CD8-positive, alpha-beta memory T cell (primary cell): ENCODE measurements at places on chromosomes 4 and X.

- no peak for DNase-seq
Observed at GRCh38 chr4:95249426-95250021, 299.2 kb downstream of the UNC5C start.

- no peak for DNase-seq
Observed at GRCh38 chr4:81605271-81605670, 133.6 kb upstream of the RASGEF1B start.

- DNase-seq = no peak
Observed at GRCh38 chr4:97720869-97721432, 422.3 kb downstream of the STPG2 start.

DNA sequence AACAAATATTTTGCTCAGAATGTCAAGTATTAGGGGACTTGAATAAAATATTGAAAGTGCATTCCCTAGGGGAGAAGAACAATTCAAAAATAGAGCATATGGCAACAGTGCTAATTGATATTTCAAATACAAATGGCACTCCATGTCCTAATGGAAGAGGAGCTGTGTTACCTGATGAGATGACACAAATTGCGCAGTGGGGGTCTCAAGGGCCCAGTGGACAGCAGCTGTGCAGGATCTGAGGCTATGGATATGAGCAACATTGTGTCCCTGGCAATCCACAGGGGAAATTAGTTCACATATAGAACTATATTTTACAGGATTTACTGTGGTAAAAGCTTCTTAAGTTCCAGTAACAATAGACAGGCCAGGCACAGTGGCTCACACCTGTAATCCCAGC, 17.4 kb upstream of the USP46 start:
- DNase-seq = no peak

DNA sequence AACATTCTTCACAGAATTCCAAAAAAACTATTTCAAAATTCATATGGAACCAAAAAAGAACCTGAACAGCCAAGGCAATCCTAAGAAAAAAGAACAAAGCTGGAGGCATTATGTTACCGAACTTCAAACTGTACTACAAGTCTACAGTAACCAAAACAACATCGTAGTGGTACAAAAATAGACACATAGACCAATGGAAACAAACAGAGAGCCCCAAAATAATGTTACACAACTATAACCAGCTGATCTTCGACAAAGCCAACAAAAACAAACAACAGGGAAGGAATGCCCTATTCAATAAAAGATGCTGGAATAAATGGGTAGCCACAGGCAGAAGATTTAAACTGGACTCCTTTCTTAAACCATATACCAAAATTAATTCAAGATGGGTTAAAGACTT, 1189.6 kb downstream of the PCDH18 start:
- no peak for DNase-seq

- no peak for DNase-seq
Observed at GRCh38 chr4:36979533-36979932, 265.0 kb upstream of the NWD2 start.

- no peak for DNase-seq
Observed at GRCh38 chr4:172826346-172826745, 342.3 kb upstream of the GALNT7 start.

DNA sequence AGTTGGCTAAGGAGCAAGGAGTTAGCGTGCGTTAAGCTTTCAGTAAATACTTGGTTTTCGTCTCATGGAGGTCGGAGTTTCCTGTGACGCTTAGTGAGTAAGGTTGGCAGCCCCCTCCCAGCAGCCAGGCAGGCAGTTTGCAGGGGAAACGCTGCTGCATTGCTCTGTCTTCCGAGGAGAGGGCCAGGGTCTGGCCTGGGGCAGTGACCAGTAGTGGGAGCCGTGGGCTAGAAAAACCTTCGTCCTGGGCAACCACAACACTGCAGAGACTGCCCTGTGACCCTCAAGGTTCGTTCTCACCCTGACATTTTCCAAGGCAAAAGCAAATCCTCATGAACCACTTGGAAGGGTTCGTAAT, 432 bp downstream of the TMEM175 start:
- no peak for DNase-seq

GRCh38 chrX:133681897-133682296, 266.6 kb upstream of the GPC4 start:
- no peak for DNase-seq

GRCh38 chrX:123357941-123358340, 173.9 kb downstream of the GRIA3 start:
- no peak for DNase-seq

DNA sequence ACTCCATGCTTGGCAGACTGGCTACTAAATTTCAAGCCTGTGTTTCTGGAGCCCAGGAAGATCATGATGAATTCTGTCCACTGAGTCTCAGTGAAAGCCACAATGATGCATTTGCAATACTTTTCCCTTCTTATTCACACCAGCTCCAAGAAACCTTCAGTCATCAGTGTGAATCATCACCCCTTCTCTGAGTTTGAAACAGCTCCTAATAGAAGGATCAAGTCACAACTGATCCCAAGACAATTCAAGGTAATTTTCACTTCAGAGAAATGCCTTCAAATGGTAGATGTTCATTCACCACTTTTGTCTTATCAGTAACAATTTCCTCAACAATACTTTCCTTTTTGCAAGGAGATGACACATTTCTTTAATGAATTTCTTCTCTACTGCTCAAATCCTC, 257.4 kb downstream of the NLGN4X start:
- no peak for DNase-seq

DNA sequence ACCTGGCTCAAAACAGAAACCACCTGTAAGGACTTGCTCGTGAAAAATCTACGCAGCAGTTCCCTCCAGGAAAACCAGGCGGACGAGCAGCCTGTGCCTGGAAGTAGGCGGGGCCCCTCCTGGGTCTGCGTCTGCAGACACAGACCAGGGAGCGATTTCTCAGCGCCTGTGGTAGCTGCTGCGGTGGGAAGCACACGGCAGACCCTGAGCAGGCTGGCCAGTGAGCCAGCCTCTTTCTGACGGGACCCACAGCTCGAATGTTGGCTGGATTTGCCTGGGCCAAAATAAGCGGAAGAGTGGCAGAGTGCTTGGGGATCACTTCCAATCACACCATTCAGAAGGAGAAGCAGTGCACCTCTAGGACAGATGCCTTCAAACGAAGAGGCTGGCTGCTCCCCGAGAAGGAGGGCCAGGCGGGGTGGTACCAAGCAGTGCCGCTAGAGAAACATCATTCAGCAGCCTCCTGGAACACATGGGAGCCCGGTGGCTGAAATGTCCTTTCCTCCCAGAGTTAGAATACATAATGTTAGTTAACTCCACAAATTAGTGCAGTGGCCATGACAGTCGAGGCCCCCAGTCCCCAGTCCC, 85.9 kb downstream of the GATB start:
- DNase-seq = no peak

GRCh38 chrX:79161655-79162054, 17.2 kb downstream of the GPR174 start:
- peak; percentile 78 for DNase-seq

- DNase-seq = no peak
Observed at GRCh38 chrX:81414630-81415029, 212.7 kb downstream of the SH3BGRL start.

- DNase-seq = no peak
Observed at GRCh38 chr4:120716346-120716745, 206.2 kb downstream of the PRDM5 start.

DNA sequence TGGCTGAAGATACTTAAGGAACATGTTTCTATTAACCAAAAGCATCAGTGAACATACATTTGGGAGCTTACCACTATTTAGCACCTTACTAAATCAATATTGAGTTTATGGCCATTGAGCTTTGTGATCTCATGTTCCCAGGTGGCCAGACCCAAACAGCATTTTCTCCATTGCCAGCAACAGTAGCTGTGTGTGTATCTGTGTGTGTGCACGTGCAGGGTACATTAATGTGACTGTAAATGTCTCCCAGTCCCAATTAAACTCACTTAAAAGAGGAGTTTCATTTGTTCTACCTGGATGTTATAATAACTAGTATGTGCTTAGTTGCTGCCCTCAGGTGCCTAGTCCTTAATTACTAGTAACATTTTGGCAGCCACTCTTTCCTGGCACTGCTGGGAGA, 282.4 kb downstream of the NR3C2 start:
- no peak for DNase-seq

DNA sequence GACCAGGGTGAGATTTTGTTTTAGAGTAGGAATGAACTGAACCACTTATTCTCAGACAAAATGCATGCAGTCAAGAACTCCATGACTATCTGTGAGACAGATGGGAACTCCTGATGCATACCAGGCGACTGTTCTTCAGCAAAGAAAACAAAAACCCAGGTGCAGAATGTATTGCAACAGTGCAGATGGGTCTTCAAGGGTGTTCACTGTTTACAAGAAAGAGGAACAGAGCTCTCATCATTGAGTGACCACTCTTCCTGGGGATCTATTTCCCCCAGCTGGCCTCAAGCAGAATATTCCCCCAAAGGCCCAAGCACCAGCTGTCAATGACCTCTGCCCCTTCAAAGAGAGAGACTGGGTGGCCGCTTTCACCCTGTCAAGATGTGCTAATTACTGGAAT, 39.7 kb upstream of the BMP3 start:
- DNase-seq = no peak

DNA sequence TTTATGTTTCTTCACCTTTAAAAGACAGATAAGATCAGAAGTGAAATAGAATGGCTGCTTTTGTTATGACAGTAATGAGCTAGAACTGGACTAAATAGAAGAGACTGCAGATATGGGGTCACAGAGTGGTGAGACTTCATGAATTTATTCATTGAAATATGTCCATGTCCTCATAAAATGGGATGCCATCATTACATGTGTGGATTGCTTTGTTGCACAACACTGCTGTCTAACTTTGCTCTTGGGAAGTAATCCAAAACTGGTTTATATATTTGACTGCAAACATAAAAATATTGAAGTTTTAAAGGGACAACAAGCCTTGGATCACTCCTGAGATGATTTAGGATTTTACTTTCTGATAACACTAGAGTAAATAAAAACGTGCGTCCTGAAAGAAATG, 209.2 kb upstream of the FAT4 start:
- no peak for DNase-seq

DNA sequence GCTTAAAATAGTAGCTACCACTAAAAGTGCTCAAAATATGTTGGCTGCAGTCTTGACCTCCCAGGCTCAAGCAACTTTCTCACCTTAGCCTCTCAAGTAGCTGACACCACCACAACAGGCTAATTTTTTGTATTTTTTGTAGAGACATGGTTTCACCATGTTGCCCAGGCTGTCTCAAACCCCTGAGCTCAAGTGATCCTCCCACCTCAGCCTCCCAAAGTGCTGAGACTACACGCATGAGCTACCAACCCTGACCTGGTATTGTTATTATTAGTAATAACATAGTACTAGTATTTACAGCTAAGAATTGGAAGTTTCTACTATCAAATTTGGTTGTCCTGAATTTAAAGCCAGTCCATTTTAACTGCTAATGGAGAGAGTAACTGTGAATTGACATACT, 18.0 kb downstream of the STAP1 start:
- no peak for DNase-seq

- DNase-seq = no peak
Observed at GRCh38 chrX:30887721-30888120, 1.3 kb downstream of the TAB3 start.

DNA sequence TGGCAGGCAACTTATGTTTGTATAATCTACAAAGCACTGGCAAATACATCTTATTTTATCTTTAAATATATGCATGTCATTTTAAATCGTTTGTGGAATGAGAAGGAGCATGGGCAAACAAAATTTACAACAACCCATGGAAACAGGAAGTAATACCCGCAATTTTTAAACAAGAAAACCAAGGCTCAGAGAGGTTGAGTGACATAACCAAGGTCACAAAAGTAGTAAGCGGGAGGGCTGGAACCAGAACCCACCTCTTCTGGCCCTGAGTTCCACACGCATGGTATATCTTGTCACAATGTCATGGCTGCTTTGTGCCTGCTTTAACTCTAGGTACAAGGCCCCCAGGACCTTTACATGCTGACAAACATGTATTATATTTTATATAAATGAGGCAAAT, 52.9 kb downstream of the SLC7A11 start:
- no peak for DNase-seq

DNA sequence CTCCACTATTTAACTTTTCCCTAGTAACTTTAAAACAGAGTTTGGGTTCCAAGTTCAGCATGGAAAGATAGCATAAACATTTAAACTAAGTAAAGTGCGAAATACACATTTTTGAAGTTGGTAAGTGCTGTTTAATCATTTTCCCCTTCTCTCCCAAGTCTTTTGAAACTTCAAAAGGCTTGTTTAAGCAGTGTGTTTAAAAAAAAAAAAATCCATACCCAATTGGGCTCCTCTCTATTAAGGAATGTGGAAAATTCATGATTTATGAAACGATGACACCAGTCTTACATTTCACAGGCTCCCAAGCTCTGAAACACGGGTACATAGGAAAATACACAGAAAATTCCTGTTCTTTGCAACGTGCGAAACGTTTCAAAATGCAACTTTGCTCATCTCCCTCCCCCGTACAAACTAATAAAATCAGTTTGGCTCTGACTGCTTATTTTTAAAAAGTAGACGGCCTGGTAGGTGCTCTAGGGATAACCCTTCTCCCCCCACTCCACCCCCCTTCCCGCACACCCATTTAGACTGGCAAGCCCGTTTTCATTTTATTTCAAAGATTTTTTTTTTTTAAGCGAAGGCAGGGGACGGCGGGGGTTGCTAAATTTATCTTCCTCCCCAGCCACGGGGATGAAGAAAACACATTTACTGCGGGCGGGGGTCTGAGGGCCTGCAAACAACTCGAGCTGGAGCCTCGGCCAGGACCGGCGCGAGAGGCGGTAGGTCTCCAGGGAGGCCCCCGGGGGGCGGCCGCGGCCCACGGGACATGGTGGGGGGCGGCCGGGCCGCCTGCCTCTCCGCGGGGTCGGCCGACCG, 786 bp upstream of the ZFX start:
- DNase-seq = no peak

DNA sequence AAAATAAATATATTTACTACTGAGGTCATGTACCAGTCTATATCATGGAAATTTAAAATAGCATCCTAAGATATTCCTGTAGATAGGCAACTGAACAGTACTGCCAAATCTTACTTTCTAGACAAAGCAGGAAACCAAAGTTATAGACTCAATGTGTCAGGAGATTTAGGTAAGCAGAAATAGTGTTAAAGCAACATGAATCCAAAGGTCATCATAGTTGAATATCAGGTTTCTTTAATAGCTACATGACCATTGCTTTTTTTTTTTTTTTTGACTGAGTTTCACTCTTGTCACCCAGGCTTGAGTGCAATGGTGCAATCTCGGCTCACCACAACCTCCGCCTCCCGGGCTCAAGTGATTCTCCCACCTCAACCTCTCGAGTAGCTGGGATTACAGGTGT, 20.2 kb upstream of the ACSL4 start:
- no peak for DNase-seq

GRCh38 chr4:11005300-11005699, 320.7 kb upstream of the CLNK start:
- no peak for DNase-seq

GRCh38 chrX:31649201-31649600, 577.4 kb upstream of the FTHL17 start:
- DNase-seq = no peak

- DNase-seq = no peak
Observed at GRCh38 chr4:102553982-102554381, 52.8 kb downstream of the NFKB1 start.
